ENCODE measurements at places on chromosomes 3 and 15.

DNA sequence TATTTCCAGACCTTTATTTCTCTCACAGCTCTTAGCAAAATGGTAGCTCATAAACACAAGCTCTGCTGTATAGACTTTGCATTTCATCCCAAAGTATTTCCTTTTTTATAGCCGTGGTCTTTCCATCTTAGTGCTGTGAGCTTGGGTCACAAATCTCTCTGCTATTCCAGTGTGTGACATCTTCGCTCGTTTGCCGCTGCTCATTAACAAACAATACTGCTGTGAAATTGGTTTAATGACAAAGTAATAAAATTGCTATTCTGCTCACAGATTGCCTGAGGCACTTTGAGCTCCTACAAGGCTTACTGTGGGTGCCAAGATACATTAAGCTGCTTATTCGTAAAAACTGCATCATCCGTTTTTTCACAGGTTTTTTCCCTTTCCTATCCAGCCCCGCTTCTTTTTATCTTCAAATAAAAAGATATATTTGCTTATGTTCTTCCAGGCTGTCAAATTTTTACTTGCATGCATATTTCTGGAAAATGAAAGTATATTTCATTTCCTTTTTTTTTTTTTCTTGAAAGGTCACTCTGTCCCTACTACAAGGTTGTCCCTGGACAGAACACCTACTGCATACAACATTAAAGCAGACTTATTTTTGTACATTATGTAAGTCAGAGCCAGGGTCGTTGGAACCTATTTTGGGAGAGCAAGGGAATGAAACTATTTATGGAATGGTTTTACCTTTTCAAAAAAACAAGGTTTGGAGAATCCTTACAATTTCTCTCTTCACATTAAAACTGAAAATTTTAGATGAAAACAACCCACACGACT lies 174.5 kb downstream of the MEIS2 start:
- DNase-seq: no peak

- no peak for DNase-seq
Observed at GRCh38 chr3:64945171-64945729, 257.4 kb upstream of the ADAMTS9 start.

DNA sequence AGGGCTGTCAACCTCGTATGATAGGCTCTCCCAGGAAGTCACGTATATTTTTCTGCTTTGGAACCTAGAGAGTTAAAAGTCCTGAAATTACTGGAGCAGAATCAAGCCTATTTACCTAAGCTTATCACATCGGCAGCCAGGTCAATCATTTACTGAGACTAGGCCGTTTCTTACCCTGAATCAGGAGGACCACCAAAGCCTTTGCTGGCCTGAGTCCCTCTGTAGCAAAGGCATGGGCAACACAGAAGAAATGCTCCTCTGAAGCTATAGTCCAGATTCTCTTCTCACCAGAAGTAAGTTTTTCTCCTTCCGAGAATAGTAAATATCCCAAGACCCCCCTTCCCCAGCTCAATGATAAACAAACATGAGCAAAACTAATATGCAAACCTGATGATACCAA lies 125.9 kb upstream of the PHLDB2 start:
- DNase-seq: no peak

DNA sequence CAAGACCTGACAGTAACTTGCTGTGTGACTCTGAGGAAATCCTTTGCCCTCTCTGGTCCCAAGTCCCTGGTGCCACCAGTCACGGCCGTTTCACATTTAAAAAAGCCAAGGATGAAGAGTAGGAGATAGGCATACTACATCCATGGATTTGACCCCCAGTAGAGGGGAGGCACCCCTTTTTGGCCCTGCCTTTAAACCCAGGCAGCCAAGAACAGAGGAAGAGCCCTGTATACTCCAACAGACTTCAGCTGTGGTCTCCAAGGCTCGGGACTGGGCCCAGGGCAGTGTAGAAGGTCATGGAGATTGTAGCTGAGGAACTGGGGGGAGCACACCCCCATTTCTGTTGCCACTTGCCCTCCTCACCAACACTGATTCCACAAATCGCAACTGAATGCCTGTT lies 3.7 kb downstream of the CAV3 start:
- DNase-seq: no peak

- DNase-seq: no peak
Observed at GRCh38 chr3:104126463-104126862, 1240.2 kb upstream of the ALCAM start.

- DNase-seq: no peak
Observed at GRCh38 chr3:193875601-193876321, 260.2 kb upstream of the HES1 start.

DNA sequence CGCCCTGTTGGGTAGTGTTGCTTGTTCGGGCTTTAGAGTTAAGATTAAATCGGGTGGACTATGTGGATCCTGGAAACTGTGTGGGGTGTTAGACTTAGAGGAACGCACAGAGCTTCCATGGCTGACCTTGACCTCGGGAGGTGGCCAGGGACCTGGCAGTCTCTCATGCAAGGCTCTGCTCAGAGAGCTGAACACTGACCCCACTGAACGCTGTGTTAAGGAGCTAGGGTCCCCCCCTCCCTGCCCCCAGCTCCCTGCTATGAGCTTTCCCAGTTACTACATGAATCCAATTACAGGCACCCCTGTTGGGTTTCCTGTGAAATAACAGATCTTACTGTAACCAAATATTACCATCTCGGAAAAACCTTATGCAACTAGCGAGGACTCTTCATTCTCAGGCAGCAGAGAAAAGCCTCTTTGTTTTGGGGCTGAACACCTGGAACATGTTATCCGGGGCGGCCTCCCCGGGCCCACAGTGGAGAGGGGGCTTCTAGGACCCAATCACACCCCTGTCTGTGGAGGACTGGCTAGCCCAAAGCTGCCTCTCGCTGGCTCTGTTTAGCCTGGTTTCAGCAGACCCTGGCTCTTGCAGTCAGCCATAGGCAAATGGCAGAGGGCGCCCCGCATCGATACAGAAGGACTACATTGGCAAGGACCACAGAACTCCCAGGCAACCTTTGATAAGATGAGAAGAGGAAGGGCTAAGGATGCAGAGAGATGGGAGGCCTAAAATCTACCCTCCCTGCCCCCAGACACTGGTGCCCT lies 25.8 kb upstream of the ALDH1A3 start:
- no peak for DNase-seq

GRCh38 chr3:14730703-14731382 lies 55.9 kb downstream of the C3orf20 start:
- no peak for DNase-seq

- DNase-seq: peak; percentile 18
Observed at GRCh38 chr3:129224984-129225393, 24.4 kb upstream of the COPG1 start.

GRCh38 chr15:68821190-68821840 lies 620 bp upstream of the ANP32A start:
- DNase-seq: peak; percentile 19

- DNase-seq: no peak
Observed at GRCh38 chr3:10154335-10155122, 10.2 kb upstream of the IRAK2 start.

GRCh38 chr3:35965908-35966307 lies 326.6 kb downstream of the ARPP21 start:
- no peak for DNase-seq

- DNase-seq: peak; percentile 78
Observed at GRCh38 chr15:45705510-45706473, 71.0 kb downstream of the SQOR start.

DNA sequence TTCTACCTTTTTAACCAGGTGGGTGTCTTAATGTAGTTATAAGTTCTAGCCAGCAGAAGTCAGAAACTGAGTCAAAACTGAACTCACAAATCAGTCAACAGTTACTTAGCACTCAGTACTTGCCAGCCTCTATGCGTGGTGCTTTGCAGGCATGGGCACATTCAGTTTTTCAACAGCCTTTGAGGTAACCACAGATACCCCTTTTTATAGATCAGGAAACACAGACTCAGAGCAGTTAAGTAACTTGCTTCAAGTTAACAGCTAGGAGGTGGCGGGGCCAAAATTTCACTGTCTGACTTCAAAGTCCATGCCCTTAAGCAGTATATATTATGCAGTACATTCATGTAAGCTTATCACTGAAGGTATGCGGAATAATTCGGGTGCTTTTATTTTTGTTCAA lies 139.4 kb downstream of the FHIT start:
- DNase-seq: peak; percentile 52

GRCh38 chr15:59243622-59244021 lies 37.0 kb downstream of the LDHAL6B start:
- DNase-seq: no peak

DNA sequence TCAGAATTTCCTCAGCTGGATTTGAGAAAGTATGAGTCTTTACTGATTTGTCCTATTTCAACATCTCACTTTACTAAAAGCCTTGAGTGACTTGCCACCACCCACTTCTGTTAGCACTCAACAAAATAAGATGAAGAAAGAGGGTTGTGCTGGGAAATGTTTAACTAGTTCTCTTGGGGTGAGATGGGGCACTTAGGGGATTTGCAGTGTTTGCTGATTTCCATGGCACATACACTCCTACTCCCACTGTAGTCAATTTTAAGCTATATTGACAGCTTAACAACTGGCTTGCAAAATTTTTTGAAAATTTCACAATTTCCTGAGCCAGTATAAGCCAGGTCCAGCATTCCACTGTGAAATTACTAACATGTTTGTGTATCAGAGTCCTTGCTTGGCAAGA lies 463.1 kb upstream of the ARHGEF26 start:
- no peak for DNase-seq

GRCh38 chr3:27927882-27928281 lies 205.8 kb upstream of the EOMES start:
- no peak for DNase-seq

- DNase-seq: peak; percentile 21
Observed at GRCh38 chr3:148990236-148990635, 1.1 kb upstream of the GYG1 start.

- no peak for DNase-seq
Observed at GRCh38 chr3:122391681-122392446, 7.9 kb downstream of the FAM162A start.

DNA sequence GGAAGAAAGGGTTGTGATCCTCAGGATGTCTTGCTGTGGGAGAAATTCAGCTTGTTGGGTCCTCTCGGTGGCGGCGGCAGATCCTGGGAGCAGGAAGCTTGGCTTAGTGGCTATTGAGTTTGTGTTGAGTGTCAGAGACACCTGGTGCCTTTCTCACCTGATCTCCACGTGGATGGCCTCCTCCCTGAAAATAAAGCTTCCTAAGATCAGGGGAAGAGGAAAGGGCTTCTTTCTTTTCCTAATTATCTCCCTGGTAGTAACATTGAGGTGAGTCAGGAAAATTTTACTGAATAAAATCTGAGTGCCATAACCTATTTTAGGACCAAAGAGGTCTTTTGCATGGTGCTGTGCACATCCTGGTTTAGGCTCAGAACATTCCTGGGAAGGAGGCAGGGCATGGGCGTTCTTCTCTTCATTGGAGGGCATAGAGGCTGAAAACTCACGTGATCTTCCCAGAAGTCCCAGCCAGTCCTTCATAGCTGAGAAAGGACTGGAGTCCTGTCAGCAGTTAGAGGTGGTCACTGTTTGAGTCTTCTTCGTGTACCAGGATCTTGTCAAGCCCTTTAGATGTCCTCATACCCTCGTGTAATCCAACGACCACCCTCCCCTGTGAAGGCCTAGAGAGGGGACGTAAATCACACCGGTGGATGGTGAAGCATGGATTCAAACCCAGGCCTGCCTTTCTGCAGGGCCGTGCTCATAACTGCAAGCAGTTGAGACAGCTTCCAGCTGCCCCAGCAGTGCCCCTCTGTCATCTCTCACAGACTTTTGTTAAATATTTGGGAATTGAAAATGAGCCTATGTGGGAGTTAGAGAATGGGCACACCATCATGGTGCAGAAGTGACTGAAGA lies 1.1 kb downstream of the CMTM8 start:
- peak; percentile 8 for DNase-seq

- DNase-seq: no peak
Observed at GRCh38 chr3:70386043-70386442, 73.6 kb upstream of the MDFIC2 start.

GRCh38 chr15:62059108-62059815 lies 985 bp downstream of the VPS13C start:
- DNase-seq: no peak

DNA sequence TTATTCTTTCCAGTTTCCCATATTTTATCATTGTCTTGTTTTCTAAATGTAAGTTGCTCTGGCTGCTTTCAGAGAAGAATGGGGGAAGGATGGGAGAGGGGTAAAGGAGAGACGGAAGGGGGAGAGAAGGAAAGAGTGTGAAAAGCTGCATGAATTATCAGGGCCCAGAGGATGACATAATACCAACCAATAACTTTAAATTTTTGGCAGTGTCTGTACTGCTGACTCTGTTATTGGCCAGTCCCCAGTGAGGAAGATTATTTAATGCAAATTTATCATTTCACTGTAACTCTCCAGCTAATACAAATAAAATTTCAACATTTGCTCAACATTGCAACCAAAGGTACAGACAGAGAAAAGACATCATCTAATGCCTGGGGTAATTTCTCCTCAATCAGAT lies 551.7 kb upstream of the CFAP20DC start:
- DNase-seq: no peak

- DNase-seq: no peak
Observed at GRCh38 chr3:43214616-43215015, 71.7 kb upstream of the SNRK start.

DNA sequence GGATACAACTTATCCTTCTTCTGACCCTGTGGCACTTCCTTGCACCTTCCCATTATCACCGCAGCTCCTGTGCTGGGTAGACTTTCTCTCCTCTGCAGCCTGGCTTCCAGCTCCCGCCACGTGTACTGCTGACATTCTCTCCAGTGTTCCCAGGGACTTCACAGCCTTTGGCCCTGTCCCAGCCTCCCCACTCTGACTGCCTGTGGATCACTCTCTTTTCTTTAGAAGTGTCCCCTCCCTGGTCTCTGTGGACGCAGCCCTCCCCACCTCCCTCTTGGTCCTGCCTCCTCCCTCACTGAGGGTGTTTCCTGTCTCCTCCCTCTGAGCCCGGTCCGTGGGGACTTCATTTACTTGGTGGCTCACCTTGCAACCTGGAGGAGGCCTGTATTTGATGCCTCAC lies 17.4 kb downstream of the PDIA5 start:
- no peak for DNase-seq

DNA sequence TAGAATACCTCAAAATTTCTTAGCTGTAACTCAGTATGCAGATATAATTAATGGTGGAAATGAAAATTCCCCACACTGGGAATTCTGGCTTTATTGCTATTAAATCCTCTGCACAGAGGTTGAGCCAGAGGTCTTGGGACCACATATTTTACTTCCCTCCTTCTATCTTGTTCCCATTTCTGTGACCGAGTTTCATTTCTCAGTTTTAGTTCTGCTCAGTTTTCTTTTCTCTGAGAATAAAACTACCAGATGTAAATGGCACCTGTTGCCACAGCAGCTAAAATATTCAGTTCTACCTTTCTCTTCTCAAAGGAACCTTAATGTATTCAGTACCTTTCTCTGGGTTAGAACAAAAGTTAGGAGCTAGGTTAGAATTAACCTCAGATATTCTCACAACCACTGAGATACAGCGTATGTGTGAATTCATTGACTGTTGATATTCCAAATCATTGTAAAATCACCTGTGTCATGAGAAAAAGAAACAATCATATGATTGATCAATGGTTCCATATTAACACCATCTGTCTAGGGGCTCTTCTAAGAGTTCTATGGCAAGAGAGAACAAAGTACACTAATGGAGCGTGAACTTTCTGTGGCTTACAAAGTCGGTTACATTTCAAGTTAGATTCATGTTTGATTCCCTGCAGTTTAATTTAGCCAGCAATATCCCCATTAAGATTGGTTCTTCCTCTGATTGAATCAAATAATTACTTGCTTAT lies 374.1 kb downstream of the EFHB start:
- DNase-seq: no peak

GRCh38 chr15:61654918-61655317 lies 405.3 kb downstream of the VPS13C start:
- DNase-seq: no peak

Measured in activated T-cell treated with anti-CD3 and anti-CD28 coated beads, Interleukin-2, amount 50 U/mL, for 72 hours (primary cell).